ENCODE measurements at places on chromosomes 6 and 20.

- no peaks in the 10 kb centered on the region for H3K4me1 ChIP-seq
- H3K4me3 ChIP-seq: no peak overlapping the region
- DNase-seq: no peak
- H3K27ac ChIP-seq: no peak overlapping the region
- no peaks in the 10 kb centered on the region for H3K36me3 ChIP-seq
- H3K27me3 ChIP-seq: no peaks in the 10 kb centered on the region
Measured at GRCh38 chr6:113194090-113194489, 663.1 kb upstream of the MARCKS start.

GRCh38 chr20:20297181-20297580 is 70.7 kb upstream of the INSM1 start:
- H3K4me3 ChIP-seq: no peak overlapping the region
- H3K27ac ChIP-seq: no peak overlapping the region
- no peaks in the 10 kb centered on the region for H3K36me3 ChIP-seq
- no peak for DNase-seq

- peaks cover 2% of the 10 kb centered on the region for H3K4me1 ChIP-seq
- H3K27me3 ChIP-seq: peaks cover 8% of the 10 kb centered on the region
- no peak overlapping the region for H3K27ac ChIP-seq
- no peaks in the 10 kb centered on the region for H3K36me3 ChIP-seq
- DNase-seq: no peak
Measured at GRCh38 chr20:37920270-37920669, 17.3 kb downstream of the VSTM2L start.

GRCh38 chr6:79672631-79673111 is 41.5 kb downstream of the SH3BGRL2 start:
- no peak overlapping the region for H3K4me3 ChIP-seq
- no peak for DNase-seq
- H3K36me3 ChIP-seq: no peaks in the 10 kb centered on the region
- no peaks in the 10 kb centered on the region for H3K27me3 ChIP-seq

GRCh38 chr6:148980234-148980633 is 233.4 kb downstream of the UST start:
- no peak overlapping the region for H3K4me3 ChIP-seq
- H3K27ac ChIP-seq: no peak overlapping the region
- H3K36me3 ChIP-seq: no peaks in the 10 kb centered on the region
- no peak for DNase-seq
- H3K4me1 ChIP-seq: peaks cover 4% of the 10 kb centered on the region
- H3K27me3 ChIP-seq: no peaks in the 10 kb centered on the region

GRCh38 chr6:109028439-109028838 is 66.2 kb downstream of the SESN1 start:
- no peaks in the 10 kb centered on the region for H3K27me3 ChIP-seq
- H3K4me3 ChIP-seq: no peak overlapping the region
- H3K36me3 ChIP-seq: no peaks in the 10 kb centered on the region
- H3K4me1 ChIP-seq: peaks cover 12% of the 10 kb centered on the region

GRCh38 chr20:53934421-53935343 is 135.7 kb downstream of the BCAS1 start:
- no peak overlapping the region for H3K4me3 ChIP-seq
- H3K27ac ChIP-seq: peak overlapping the region; percentile 80
- DNase-seq: peak; percentile 45
- H3K4me1 ChIP-seq: peaks cover 48% of the 10 kb centered on the region
- no peaks in the 10 kb centered on the region for H3K36me3 ChIP-seq

DNA sequence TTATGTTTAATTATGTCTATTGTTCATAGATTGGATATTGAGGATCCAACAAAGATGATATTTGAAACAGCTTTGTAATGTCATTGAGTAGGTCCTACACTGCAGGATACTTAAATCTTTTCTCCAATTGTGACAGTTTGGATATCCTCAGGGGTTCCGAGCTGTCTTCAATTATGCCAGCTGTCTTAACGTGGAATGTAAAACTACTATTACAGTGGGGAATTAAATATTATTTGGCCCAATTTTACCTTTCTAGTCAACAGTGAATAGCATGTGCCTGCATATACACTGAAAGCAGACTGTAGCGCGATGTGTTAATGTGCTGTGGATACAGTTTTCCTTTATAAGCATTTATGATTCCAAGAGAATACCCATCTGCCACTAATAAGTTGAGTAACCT is 156.9 kb downstream of the GRIK2 start:
- no peak overlapping the region for H3K27ac ChIP-seq
- no peak for DNase-seq
- H3K4me3 ChIP-seq: no peak overlapping the region
- H3K36me3 ChIP-seq: no peaks in the 10 kb centered on the region
- no peaks in the 10 kb centered on the region for H3K27me3 ChIP-seq
- no peaks in the 10 kb centered on the region for H3K4me1 ChIP-seq

DNA sequence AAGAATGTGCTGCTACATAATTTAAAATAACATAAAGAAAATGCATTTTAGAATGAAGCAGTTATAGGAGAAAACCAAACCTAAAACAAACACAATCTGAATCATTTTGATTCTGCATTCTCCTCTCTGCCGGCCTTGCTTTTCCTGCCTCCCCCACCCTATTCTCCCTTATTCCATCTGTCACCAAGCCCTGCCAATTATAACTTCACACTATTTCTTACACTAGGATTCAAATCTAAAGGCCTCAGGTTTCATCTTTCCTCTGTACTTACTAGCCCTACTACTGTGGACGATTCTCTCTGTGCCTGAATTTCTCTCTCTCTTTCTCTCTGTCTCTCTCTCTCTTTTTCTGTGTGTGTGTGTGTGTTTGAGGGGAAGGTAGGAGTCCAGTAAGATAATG is 18.7 kb upstream of the PRIM2 start:
- DNase-seq: no peak
- H3K4me1 ChIP-seq: no peaks in the 10 kb centered on the region
- H3K4me3 ChIP-seq: no peak overlapping the region
- no peaks in the 10 kb centered on the region for H3K36me3 ChIP-seq

- no peaks in the 10 kb centered on the region for H3K27me3 ChIP-seq
- no peak overlapping the region for H3K27ac ChIP-seq
Measured at GRCh38 chr6:22219925-22220324, 76.9 kb downstream of the PRL start.

DNA sequence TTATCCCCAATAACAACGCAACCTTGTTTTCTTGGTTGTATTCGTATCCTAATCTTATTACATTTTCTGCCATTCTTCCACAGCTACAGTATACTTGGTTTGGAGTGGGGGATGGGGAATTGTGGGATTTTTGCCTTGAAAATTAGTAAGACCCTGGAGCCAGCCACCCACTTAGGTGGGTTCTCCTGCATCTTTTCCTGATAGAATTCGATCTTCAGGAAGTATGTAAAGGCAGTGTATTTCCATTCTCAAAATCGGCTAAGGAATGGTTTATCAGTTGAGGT is 1.1 kb downstream of the ITCH start:
- H3K36me3 ChIP-seq: no peaks in the 10 kb centered on the region
- peaks cover 54% of the 10 kb centered on the region for H3K4me1 ChIP-seq
- H3K4me3 ChIP-seq: peak overlapping the region; percentile 94
- DNase-seq: no peak

GRCh38 chr20:46959081-46959692 is 64.5 kb downstream of the EYA2 start:
- no peak overlapping the region for H3K4me3 ChIP-seq
- H3K27ac ChIP-seq: no peak overlapping the region
- no peaks in the 10 kb centered on the region for H3K4me1 ChIP-seq
- H3K27me3 ChIP-seq: no peaks in the 10 kb centered on the region
- no peaks in the 10 kb centered on the region for H3K36me3 ChIP-seq
